ENCODE measurements at places on chromosomes 11 and 22. TPM values are rescaled to one million over a fixed set of nuclear protein-coding genes. Genes with fewer than 3 reads are reported as not detected.

GRCh38 chr22:21457023-21457787 lies 10.0 kb upstream of the TMEM191C start:
- no peaks in the 10 kb centered on the region for H3K4me1 ChIP-seq
- peak; percentile 41 for DNase-seq
- no peak overlapping the region for H3K27ac ChIP-seq
- no peaks in the 10 kb centered on the region for H3K36me3 ChIP-seq
- no peaks in the 10 kb centered on the region for H3K27me3 ChIP-seq
- H3K4me3 ChIP-seq = no peak overlapping the region

- no peaks in the 10 kb centered on the region for H3K27me3 ChIP-seq
- H3K4me3 ChIP-seq = no peak overlapping the region
- no peak for DNase-seq
- no peaks in the 10 kb centered on the region for H3K36me3 ChIP-seq
- no peak overlapping the region for H3K27ac ChIP-seq
Measured at GRCh38 chr22:40727070-40727963, 48.0 kb downstream of the MCHR1 start.

DNA sequence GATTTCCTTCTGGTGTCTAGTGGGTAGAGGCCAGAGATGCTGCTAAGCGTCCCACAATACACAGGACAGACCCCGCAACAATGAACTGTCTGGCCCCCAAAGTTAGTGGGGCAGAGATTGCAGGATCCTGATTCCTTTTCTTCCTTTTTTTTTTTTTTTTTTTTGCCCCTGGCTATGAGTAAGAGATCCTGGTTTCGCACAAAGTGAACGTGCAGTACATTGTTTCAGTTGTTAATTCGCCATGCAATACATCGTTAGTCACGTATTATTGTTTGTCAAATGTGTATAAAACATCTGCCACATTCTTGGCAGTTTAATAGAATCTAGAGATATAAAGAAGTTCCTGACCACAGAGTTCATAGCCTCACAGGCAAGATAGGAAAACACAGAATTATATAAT lies 20.2 kb downstream of the ST3GAL4 start:
- DNase-seq = no peak
- H3K27me3 ChIP-seq = no peaks in the 10 kb centered on the region
- no peak overlapping the region for H3K4me3 ChIP-seq
- H3K27ac ChIP-seq = no peak overlapping the region

DNA sequence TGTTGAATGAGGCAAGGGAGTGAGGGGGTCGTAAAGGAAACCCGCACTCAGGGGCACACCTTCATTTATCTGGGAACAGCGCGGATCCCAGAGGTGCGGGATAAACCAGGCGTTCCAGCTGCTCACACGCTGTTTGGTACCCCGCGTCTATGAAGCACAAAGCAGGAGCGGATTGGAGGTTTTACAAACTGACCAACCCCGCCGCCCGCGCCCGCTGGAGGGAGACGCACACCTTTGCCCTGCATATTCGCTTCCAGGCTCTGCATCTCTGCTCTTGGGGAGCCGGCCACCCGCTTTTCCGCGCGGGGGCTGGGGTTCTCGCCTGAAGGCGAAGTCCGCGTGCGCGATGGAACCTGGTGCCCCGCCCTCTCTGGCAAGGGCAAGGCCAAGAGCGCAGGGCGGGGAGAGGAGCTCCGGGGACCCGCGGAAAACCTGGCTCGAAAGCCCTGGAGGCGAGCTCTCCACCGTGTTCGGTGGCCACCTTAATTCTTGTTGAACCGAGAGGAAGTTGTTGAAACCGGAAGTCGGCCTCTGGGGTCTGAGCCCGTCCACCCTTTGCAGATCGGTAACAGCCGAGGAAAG lies 6.8 kb upstream of the ALX4 start:
- peaks cover 19% of the 10 kb centered on the region for H3K4me1 ChIP-seq
- H3K36me3 ChIP-seq = no peaks in the 10 kb centered on the region
- no peak overlapping the region for H3K27ac ChIP-seq
- peak overlapping the region; percentile 66 for H3K4me3 ChIP-seq
- DNase-seq = no peak
- H3K27me3 ChIP-seq = peaks cover 4% of the 10 kb centered on the region

DNA sequence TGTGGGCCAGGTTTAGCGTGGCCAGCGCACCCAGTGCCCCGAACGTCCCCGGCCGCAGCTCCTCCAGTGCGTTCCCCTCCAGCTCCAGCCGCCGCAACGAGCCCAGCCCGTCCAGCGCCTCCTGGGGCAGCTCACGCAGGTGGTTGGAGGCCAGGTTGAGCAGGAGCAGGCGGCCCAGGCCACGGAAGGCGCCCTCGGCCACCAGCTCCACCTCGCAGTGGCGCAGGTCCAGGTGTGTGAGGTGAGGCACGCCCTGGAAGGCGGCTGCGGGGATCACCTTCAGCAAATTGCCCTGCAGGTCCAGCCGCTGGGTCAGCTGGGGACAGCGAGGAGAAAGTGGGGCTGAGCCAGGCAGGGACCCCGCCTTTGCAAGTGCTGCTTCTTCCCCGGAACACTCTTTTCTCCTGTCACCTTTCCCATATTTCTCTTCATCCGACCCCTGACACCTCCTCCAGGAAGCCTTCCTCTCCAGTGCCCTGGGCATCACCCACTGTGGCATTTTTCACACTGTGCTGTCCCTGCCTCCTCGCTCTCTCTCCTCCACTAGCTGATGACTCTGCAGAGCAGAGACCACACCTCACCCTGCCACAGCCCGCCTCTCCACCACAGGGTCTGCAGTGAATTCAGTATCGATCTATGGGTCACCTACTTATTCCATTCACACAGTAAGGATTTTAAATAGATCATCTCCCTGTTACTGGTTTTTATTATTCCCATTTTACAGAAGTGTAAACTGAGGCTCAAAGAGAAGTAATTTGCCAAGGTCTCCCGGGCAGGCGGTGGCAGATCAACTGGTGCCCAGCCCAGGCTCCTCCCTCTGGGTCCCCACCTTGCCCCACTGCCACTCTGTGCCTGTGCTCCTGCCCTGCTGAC lies 1.9 kb downstream of the CHADL start:
- no peak overlapping the region for H3K27ac ChIP-seq
- H3K4me3 ChIP-seq = no peak overlapping the region
- no peak for DNase-seq
- peaks cover 5% of the 10 kb centered on the region for H3K4me1 ChIP-seq
- no peaks in the 10 kb centered on the region for H3K36me3 ChIP-seq
- H3K27me3 ChIP-seq = no peaks in the 10 kb centered on the region

DNA sequence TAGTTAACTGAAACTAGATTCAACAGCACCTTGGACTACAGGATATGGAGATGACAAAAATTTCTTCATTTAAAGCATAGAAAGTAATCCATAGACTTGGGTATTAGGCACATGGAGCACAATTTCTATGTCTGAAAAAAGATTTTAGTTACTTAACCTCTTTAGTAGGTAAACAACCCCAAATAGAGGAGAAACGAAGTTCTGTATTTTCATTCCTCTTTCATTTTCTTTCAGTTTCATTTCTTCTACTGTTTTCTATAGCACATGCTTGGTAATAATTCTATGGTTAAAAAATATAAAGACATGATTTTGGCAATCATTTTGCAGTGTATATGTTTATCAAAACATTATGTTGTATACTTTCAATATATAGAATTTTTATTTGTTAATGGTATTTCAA lies 99.5 kb downstream of the CASP12 start:
- no peak overlapping the region for H3K27ac ChIP-seq
- H3K27me3 ChIP-seq = no peaks in the 10 kb centered on the region
- no peak for DNase-seq

GRCh38 chr22:50252082-50253045 lies 1.3 kb upstream of the HDAC10 start:
- H3K27ac ChIP-seq = peak overlapping the region; percentile 63
- peaks cover 29% of the 10 kb centered on the region for H3K4me1 ChIP-seq
- H3K27me3 ChIP-seq = no peaks in the 10 kb centered on the region
- peak; percentile 87 for DNase-seq
- H3K36me3 ChIP-seq = peaks cover 58% of the 10 kb centered on the region

GRCh38 chr11:111951565-111951964 lies 14.4 kb downstream of the DIXDC1 start:
- H3K36me3 ChIP-seq = no peaks in the 10 kb centered on the region
- no peak overlapping the region for H3K27ac ChIP-seq
- peaks cover 8% of the 10 kb centered on the region for H3K4me1 ChIP-seq

GRCh38 chr11:26947904-26948639 lies 45.8 kb upstream of the FIBIN start:
- H3K27me3 ChIP-seq = no peaks in the 10 kb centered on the region
- DNase-seq = no peak
- H3K36me3 ChIP-seq = no peaks in the 10 kb centered on the region
- no peaks in the 10 kb centered on the region for H3K4me1 ChIP-seq
- H3K4me3 ChIP-seq = no peak overlapping the region
- peak overlapping the region; percentile 32 for H3K27ac ChIP-seq

GRCh38 chr11:64745521-64746328 lies 1.8 kb upstream of the RASGRP2 start:
- H3K27ac ChIP-seq = peak overlapping the region; percentile 82
- H3K4me3 ChIP-seq = peak overlapping the region; percentile 76
- no peaks in the 10 kb centered on the region for H3K27me3 ChIP-seq
- peak; percentile 93 for DNase-seq
- H3K4me1 ChIP-seq = peaks cover 44% of the 10 kb centered on the region
- H3K36me3 ChIP-seq = peaks cover 42% of the 10 kb centered on the region

Gene NAV2
- total RNA-seq = 2.9 TPM

Gene OR2AG2
- total RNA-seq = not detected

Gene MPPED1
- not detected for total RNA-seq
